ENCODE measurements at places on chromosomes 13 and 19.

- DNase-seq: no peak
These were observed 14.8 kb downstream of the BRD4 start for GRCh38 chr19:15317392-15318071.

GRCh38 chr19:33553530-33554310, 32.1 kb upstream of the PEPD start:
- no peak for DNase-seq

DNA sequence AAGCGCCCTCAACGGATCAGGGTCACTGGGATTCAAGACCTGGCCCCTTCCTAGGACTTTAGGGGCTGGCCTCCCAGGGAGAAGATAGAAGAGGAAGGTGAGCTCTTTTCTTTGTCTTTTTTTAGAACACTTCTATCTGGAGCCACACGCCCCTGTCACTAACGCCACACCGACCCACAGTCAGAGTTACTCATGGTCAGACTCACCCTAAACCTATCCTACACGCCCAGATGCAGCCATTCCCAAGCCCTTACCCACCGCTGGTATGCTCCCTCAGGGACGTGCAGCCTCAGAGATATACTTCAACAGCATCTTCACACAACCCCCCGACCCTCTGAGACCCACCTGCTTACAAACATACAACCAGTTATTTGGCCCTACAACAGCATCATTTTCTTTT, 29.9 kb upstream of the MUC16 start:
- DNase-seq: no peak

- no peak for DNase-seq
These were observed 66.6 kb downstream of the SPRYD7 start for GRCh38 chr13:49869519-49869918.

- DNase-seq: no peak
These were observed 3.7 kb downstream of the GAS6 start for GRCh38 chr13:113860051-113860664.

DNA sequence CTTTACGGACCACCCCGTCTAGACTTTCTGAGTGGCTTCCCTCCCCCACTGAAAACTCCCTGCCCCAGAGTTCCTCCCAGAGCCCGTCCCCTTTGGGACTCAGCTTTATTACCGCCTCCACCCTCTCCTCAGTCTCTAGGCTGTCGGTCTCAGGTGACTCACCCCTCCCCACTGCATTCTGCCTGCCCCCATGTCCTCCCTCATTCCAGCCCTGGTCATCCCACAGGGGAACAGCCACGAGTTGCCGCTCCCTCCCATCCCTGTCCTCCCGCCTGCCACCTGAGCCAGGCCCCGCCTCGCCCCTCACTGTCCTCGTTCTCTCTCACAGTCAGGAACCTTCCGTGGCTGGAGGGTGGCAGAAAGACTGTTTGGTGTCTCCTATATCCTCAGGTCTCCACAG, 57.3 kb downstream of the SMARCA4 start:
- no peak for DNase-seq

DNA sequence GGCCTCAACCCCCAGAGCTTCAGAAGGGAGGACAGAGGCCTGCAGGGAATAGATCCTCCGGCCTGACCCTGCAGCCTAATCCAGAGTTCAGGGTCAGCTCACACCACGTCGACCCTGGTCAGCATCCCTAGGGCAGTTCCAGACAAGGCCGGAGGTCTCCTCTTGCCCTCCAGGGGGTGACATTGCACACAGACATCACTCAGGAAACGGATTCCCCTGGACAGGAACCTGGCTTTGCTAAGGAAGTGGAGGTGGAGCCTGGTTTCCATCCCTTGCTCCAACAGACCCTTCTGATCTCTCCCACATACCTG, 969 bp upstream of the CEACAM5 start:
- no peak for DNase-seq

- peak; percentile 60 for DNase-seq
These were observed 12.7 kb downstream of the PRKCG start for GRCh38 chr19:53894707-53895106.

DNA sequence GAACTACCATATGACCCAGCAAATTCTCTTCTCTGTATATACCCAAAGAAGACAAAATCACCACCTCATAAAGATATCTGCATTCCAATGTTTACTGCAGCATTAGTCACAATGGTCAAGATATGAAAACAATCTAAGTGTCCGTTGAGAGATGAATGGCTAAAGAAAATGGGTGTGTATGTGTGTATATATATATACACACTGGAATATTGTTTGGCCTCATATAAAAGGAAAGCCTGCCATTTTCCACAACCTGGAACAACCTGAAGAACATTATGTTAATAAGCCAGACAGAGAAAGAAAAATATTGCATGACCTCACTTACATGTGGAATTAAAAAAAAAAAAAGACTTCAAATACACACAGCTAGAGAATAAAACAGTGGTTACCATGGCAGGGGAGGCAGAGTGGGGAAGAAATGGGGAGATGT, 29.5 kb upstream of the RBM26 start:
- peak; percentile 85 for DNase-seq

- DNase-seq: peak; percentile 87
These were observed at the start of gene IZUMO4 for GRCh38 chr19:2096480-2097202. Gene IZUMO4 (plus strand): TSS chr19:2096915. CDS start chr19:2096946, 31 bp downstream.

- DNase-seq: no peak
These were observed 4.1 kb downstream of the MAB21L1 start for GRCh38 chr13:35472323-35472881.

GRCh38 chr13:41458761-41459431, 1.5 kb downstream of the RGCC start:
- DNase-seq: peak; percentile 40

GRCh38 chr13:39803156-39803555, 147.7 kb downstream of the COG6 start:
- no peak for DNase-seq

DNA sequence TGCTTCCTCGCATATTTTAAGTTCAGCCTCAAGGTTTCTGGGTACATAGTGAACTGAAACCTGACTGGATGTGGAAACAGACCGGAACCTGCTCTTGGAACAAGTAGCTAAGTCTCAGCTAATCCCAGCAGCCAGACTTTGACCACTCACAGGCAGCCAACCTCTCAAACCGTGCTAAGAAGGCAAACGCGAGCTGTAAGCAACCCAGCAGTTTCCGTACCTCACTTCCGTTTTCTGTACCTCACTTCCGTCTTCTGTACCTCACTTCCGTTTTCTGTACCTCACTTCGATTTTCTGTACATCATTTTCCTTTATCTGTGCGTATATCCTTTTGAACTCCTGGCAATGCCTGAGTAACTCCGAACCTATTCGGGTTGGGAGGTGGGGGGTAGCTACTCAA, 96.8 kb downstream of the SUCLA2 start:
- DNase-seq: no peak

- DNase-seq: no peak
These were observed 66.5 kb downstream of the SERP2 start for GRCh38 chr13:44440046-44440608.

DNA sequence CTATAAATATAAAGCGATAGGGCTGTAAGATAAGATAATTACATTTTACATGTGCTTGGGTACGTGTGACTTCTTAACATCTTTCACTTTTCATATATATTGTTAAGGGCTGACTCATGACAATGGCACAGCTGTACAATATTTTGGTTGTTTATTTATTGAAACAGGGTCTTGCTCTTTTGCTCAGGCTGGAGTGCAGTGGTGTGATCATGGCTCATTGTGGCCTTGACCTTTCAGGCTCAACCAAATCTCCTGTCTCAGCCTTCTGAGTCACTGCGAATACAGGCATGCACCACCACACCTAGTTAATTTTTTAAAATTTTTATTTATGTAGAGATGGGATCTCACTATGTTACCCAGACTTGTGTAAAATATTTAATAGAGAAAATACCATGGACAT, 2532.4 kb upstream of the PCDH20 start:
- DNase-seq: no peak

- peak; percentile 78 for DNase-seq
These were observed 1319.2 kb upstream of the SLC10A2 start for GRCh38 chr13:104385404-104385803.

DNA sequence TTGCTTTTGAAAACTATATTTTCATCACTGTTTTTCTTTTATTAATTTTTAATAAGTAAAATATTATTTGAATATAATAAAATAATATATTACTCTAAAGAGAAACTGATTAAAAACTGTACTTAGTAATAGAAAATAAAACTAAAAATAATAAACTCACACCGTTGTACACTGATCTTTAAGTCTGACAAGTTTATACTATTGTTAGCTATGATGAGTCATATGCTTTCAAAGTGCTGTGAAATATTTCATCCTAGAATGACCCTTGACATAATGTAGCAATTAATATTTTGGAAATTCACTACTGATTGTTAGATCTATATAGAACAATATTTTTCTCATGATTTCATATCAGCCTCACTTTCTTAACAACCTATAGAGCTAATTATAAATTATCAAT, 1040.6 kb upstream of the SPRY2 start:
- DNase-seq: no peak

GRCh38 chr13:59111751-59112171, 1052.0 kb downstream of the DIAPH3 start:
- DNase-seq: peak; percentile 82

- DNase-seq: no peak
These were observed 51.4 kb downstream of the LRCH1 start for GRCh38 chr13:46604226-46604990.

DNA sequence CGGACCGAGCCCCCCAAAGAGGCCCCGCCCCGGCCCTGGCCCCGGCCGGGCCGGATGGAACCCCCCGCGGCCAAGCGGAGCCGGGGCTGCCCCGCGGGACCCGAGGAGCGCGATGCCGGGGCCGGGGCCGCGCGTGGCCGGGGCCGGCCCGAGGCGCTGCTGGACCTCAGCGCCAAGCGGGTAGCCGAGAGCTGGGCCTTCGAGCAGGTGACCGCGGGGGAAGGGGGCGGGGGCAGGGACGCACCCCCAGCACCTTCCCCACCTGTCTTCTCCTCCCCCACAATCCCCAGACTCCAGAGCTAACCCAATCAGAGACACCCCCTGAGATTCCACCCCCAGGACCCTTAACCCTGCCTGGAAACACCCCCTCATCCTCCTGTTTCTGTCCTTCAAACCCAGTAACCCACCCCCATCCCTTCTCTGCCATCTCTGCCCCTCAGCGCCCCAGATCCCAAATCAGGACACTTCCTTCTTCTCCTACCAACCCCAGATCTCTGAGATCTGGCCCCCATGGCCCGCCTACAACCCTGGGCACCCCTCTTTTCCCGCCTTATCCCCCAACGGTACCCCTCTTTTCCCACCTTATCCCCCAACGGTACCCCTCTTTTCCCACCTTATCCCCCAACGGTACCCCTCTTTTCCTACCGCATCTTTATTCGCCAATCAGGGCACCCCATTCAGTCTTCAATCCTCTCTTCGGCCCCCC, 505 bp downstream of the ZSWIM4 start:
- peak; percentile 41 for DNase-seq

DNA sequence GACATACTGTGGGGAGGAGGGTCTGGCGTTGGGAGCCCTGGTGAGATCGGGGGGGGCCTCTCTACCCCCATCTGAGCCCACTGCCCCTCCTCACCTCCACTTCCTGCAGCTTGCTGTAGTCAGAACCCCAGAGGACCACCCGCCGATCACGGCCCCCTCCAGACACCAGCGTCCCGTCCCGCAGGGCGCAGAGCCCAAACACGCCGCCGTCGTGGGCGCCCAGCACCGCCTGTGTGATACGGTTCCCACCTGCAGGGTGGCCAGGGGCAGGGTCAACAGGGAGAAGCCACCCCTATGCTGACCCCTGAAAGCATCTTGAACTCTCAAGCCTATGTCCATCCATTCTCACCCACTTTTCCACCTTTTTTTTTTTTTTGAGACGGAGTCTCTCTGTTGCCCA, 17.8 kb downstream of the EML2 start:
- DNase-seq: no peak

DNA sequence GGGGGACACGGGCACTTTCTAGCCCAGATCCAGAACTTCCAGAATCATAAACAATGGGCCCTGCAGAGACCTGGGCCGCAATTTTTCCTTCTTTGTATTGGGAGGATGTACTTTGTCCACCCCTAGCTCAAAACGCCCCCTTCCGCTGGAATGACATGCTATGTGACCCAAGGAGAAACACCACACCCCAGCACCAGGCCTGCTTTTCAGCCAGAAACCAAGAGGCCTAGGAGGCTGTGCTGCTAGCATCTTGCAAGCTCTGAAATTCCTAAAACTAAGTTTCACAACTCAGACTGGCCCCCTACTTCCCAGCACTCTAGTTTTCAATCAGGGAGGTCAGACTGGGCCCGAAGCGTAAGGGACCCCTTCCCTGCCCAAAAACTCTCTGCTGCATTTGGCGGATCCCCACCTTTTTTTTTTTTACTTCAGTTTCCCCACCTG, 538 bp downstream of the LSM4 start:
- no peak for DNase-seq

- DNase-seq: no peak
These were observed 54.0 kb downstream of the ALOX5AP start for GRCh38 chr13:30789166-30789862.
